Lung microvascular endothelial cell (primary cell): ENCODE measurements at places on chromosomes 1 and 21. TPM values are rescaled to one million over a fixed set of nuclear protein-coding genes. Genes with fewer than 3 reads are reported as not detected.

The LCE6A gene
- not detected in 2 replicates for total RNA-seq

The PCNT gene
- 10.7 and 15.1 TPM in 2 replicates for total RNA-seq

The PLA2G2C gene
- total RNA-seq = not detected in 2 replicates

The HPDL gene
- 0.60 and 1.3 TPM in 2 replicates for total RNA-seq

The TFF2 gene
- total RNA-seq = not detected in 2 replicates

The OR2G6 gene
- total RNA-seq = not detected in 2 replicates

DNA sequence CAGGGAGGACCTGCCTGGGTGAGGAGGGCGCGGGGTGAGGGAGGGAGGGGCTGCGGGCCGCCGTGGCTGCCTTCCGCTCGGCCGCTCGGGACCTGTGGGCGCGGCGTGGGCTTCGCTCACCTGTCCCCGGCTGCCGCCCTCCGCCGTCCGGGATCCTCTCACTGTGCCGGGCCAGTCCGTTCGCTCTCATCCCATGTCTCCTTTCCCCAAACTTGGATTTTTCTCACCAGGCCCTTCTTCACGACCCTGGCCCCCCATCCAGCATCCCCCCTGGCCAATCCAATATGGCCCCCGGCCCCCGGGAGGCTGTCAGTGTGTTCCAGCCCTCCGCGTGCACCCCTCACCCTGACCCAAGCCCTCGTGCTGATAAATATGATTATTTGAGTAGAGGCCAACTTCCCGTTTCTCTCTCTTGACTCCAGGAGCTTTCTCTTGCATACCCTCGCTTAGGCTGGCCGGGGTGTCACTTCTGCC, 362 bp downstream of the ZBTB48 start:
- DNase-seq = peak; percentile 25

DNA sequence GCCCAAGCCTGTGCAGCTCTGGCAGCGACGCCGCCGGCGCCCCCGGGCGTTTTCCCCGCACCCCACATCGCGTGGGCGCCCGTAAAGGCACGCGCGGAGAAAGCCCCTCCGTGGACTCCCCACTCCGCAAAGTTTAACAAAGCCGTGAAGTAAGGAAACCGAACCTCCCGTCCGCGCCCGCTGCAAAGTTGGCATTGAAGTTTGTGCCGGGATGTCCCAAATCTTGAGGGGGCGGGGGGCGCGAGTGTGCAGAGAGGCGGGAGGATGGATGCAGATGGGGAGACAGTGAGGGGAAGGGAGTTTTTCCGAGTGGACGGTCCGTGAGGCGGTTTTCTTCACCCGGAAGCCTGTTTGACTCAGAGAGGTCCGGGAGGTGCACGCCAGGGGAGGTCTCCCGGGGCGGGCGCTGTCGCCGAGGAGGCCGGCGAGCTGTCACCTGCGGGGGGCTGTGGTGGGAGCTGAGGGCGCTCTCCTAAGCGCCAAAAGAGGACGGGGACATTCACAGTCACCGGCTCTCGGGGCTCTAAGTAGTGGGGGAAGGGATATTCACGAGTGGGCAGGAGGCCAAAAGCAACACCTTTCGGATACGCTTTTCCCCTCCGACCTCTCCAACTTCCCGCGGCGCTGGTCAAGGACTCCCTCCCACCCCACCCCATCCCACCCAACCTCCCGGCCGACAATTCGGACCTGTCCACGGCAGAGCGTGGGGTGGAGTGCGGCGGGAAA, 1.3 kb downstream of the WLS start:
- DNase-seq = peak; percentile 28

DNA sequence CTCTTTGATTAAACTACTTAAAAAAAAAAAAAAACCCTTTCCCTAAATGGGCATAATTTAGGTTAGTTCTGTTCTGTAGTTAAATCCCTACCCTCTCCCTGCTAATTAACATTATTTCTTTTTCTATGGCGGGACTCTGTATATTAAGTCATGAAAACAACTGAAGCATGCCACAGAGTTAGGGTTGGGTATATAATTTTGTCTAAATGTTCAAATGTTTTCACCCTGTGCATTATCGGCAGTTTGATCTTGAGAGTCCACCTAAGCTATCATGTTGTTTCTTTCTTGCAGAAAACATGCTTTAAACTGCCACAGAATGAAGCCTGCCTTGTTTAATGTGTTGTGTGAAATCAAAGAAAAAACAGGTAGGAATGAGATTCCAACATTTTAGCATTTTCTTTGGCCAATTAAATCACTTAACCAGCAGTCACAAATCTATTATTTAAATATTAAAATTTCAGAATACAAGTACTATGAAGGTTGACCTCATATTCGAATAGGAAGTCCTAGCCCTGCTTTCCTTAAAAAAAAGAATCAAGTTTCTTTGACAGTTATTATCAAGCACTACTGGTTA, 4.0 kb downstream of the PBX1 start:
- DNase-seq = no peak
